ENCODE measurements at places on chromosomes 12 and 14. TPM values are rescaled to one million over a fixed set of nuclear protein-coding genes. Genes with fewer than 3 reads are reported as not detected.
A peak's percentile ranks its signal among the peaks of the same experiment; 100 is the strongest.

- no peak overlapping the region for H3K4me3 ChIP-seq
- no peak overlapping the region for H3K27ac ChIP-seq
- no peaks in the 10 kb centered on the region for H3K36me3 ChIP-seq
- H3K27me3 ChIP-seq = peaks cover 9% of the 10 kb centered on the region
Observed at GRCh38 chr12:94172031-94172430, 23.7 kb downstream of the PLXNC1 start.

DNA sequence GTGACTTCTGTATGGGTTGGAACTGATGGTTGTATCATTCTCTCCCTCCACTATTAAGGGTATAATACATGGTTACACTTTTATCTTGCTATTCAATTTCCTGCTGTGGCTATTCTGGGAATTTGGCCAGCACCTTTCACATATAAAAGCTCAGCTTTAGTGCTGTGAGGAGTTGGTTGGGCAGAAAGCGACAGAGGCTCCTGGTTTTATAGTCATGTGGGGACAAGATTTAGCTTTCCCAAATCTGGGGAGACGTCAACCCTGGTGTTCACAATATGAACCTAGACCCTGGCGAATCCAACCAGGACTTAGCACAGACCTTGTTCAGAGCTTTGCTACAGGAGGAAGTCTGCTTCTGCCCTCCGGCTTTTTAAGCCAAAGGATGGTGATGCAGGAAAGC, 36.5 kb downstream of the FOS start:
- H3K36me3 ChIP-seq = no peaks in the 10 kb centered on the region
- H3K27me3 ChIP-seq = peaks cover 12% of the 10 kb centered on the region
- H3K27ac ChIP-seq = no peak overlapping the region
- H3K4me1 ChIP-seq = peaks cover 3% of the 10 kb centered on the region

RPL36AL gene
- total RNA-seq = 260 TPM

- H3K4me3 ChIP-seq = no peak overlapping the region
- peaks cover 31% of the 10 kb centered on the region for H3K4me1 ChIP-seq
- DNase-seq = peak; percentile 39
- no peaks in the 10 kb centered on the region for H3K36me3 ChIP-seq
- no peaks in the 10 kb centered on the region for H3K27me3 ChIP-seq
Observed at GRCh38 chr12:42486407-42486806, 103.1 kb downstream of the PRICKLE1 start.

GALNT9 gene
- not detected for total RNA-seq

- peaks cover 8% of the 10 kb centered on the region for H3K4me1 ChIP-seq
- no peaks in the 10 kb centered on the region for H3K36me3 ChIP-seq
- H3K27ac ChIP-seq = no peak overlapping the region
- H3K4me3 ChIP-seq = no peak overlapping the region
- H3K27me3 ChIP-seq = no peaks in the 10 kb centered on the region
- DNase-seq = no peak
Observed at GRCh38 chr14:71690478-71690877, 241.8 kb upstream of the RGS6 start.

- H3K4me3 ChIP-seq = no peak overlapping the region
- no peaks in the 10 kb centered on the region for H3K36me3 ChIP-seq
- peak; percentile 70 for DNase-seq
Observed at GRCh38 chr12:47837190-47838171, 17.8 kb upstream of the HDAC7 start.

DNA sequence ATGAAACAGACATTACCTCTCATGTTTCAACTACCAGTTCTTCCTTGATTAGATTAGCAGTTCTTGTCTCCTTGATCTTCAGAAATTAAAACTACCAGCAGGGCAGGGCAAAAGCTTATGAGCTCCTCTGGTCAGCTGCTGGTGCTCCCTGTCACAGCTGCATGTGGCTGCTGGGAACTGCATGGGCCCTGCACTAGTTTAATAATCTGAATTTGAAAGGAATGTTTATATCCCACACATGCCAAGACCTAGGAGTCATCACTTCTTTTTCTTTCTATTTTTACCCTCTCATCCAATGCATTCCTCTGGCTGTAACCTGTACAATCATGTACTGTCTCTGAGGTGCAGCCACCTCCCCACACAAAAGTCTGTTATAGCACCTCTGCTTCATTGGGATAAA, 73.9 kb downstream of the ARMH4 start:
- H3K4me3 ChIP-seq = no peak overlapping the region
- H3K27me3 ChIP-seq = peaks cover 8% of the 10 kb centered on the region
- no peak overlapping the region for H3K27ac ChIP-seq
- DNase-seq = no peak
- H3K36me3 ChIP-seq = no peaks in the 10 kb centered on the region
- peaks cover 12% of the 10 kb centered on the region for H3K4me1 ChIP-seq

- H3K4me1 ChIP-seq = no peaks in the 10 kb centered on the region
- H3K36me3 ChIP-seq = no peaks in the 10 kb centered on the region
- H3K27ac ChIP-seq = no peak overlapping the region
- no peaks in the 10 kb centered on the region for H3K27me3 ChIP-seq
Observed at GRCh38 chr12:103401421-103401820, 94.3 kb downstream of the C12orf42 start.

GRCh38 chr12:31737345-31737744, 8.5 kb upstream of the AMN1 start:
- no peaks in the 10 kb centered on the region for H3K27me3 ChIP-seq
- peaks cover 14% of the 10 kb centered on the region for H3K4me1 ChIP-seq

GRCh38 chr12:17992002-17992656, 97.9 kb downstream of the RERGL start:
- no peak overlapping the region for H3K4me3 ChIP-seq
- no peaks in the 10 kb centered on the region for H3K36me3 ChIP-seq
- no peak overlapping the region for H3K27ac ChIP-seq
- no peaks in the 10 kb centered on the region for H3K4me1 ChIP-seq

GRCh38 chr14:26204728-26205479, 392.9 kb downstream of the NOVA1 start:
- H3K4me1 ChIP-seq = peaks cover 5% of the 10 kb centered on the region
- no peaks in the 10 kb centered on the region for H3K36me3 ChIP-seq
- H3K27me3 ChIP-seq = no peaks in the 10 kb centered on the region
- DNase-seq = peak; percentile 49
- H3K4me3 ChIP-seq = peak overlapping the region; percentile 71

DNA sequence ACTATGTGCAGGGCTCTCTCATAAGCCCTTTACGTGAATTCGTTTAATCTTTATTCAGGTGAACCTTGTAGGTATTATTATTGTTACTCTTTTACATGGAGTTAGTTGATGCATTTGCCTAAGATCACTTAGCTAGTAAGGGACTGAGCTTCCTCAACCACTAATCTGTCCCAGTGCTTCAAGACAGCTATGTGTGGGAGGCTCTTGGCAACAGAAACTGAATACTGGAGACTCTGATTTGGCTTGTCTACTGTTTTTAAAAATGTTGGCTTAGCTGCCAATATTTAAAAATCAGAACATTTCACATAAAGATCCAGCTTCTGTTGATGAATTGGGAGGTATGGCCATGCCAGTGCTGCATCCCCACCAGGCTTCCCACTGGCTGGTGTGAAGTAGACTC, 6.8 kb downstream of the KNTC1 start:
- no peak overlapping the region for H3K27ac ChIP-seq
- no peak overlapping the region for H3K4me3 ChIP-seq
- no peaks in the 10 kb centered on the region for H3K27me3 ChIP-seq
- DNase-seq = no peak

PRB2 gene
- not detected for total RNA-seq

NXPH4 gene
- total RNA-seq = not detected

GRCh38 chr14:22630486-22630885, 13.7 kb downstream of the OR6J1 start:
- H3K27ac ChIP-seq = no peak overlapping the region
- no peaks in the 10 kb centered on the region for H3K36me3 ChIP-seq
- no peak for DNase-seq
- H3K27me3 ChIP-seq = peaks cover 3% of the 10 kb centered on the region

- H3K36me3 ChIP-seq = no peaks in the 10 kb centered on the region
- H3K27ac ChIP-seq = no peak overlapping the region
- no peaks in the 10 kb centered on the region for H3K4me1 ChIP-seq
- no peaks in the 10 kb centered on the region for H3K27me3 ChIP-seq
- H3K4me3 ChIP-seq = no peak overlapping the region
Observed at GRCh38 chr12:71071536-71072097, 86.2 kb downstream of the TSPAN8 start.

SLC25A47 gene
- total RNA-seq = not detected

- peaks cover 14% of the 10 kb centered on the region for H3K27me3 ChIP-seq
- no peaks in the 10 kb centered on the region for H3K36me3 ChIP-seq
- no peaks in the 10 kb centered on the region for H3K4me1 ChIP-seq
- no peak overlapping the region for H3K27ac ChIP-seq
Observed at GRCh38 chr14:53432378-53432802, 279.3 kb upstream of the DDHD1 start.

- H3K4me1 ChIP-seq = peaks cover 9% of the 10 kb centered on the region
- no peaks in the 10 kb centered on the region for H3K27me3 ChIP-seq
- no peak for DNase-seq
- no peak overlapping the region for H3K27ac ChIP-seq
Observed at GRCh38 chr14:88547386-88547780, 7.4 kb downstream of the PTPN21 start.

DNA sequence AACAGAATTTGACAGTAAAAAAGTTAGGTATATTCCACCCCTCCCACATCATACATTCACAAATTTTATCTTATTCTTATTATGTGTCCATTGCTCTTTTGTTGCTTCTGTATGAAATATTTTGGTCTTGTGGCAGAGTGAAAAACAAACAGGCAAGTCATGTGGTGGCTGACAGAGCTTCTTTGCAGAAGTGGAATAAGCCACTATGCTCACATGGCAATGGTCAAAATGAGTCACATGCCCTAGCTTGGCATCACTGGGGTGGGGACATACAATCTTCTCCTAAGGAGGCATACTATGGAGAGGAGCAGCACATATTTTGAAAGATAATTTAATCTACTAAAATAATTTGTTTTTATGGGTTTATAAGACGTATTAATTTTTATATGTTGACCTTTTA, 27.7 kb upstream of the CMA1 start:
- H3K27ac ChIP-seq = no peak overlapping the region
- H3K27me3 ChIP-seq = no peaks in the 10 kb centered on the region
- no peak for DNase-seq
- no peaks in the 10 kb centered on the region for H3K36me3 ChIP-seq
- H3K4me1 ChIP-seq = no peaks in the 10 kb centered on the region

DNA sequence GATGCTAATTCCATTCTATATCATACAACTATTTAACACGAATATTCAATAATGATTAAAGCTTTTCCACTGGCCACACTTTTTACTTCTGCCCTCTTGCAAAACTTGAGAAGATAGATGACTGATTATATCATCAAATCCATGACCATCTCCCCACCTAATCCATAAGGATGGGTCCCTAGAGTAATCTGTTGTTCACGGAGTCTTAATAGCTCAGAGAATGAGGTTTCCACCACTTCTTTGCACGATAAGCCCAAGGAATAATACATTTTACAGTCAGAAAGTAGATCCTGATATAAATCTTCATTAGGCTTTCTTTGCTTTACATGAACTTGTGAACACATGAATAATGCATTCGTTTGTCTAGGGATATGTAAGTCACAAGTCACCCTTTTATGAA, 527.2 kb downstream of the GALC start:
- H3K27ac ChIP-seq = no peak overlapping the region
- DNase-seq = no peak
- H3K4me3 ChIP-seq = no peak overlapping the region
- H3K4me1 ChIP-seq = no peaks in the 10 kb centered on the region

- no peak overlapping the region for H3K4me3 ChIP-seq
- H3K27ac ChIP-seq = no peak overlapping the region
- DNase-seq = no peak
- H3K36me3 ChIP-seq = peaks cover 11% of the 10 kb centered on the region
- H3K4me1 ChIP-seq = peaks cover 6% of the 10 kb centered on the region
- no peaks in the 10 kb centered on the region for H3K27me3 ChIP-seq
Observed at GRCh38 chr12:65903691-65904383, 79.6 kb downstream of the HMGA2 start.

GRCh38 chr12:116492703-116493324, 66.4 kb upstream of the MAP1LC3B2 start:
- no peaks in the 10 kb centered on the region for H3K27me3 ChIP-seq
- no peaks in the 10 kb centered on the region for H3K4me1 ChIP-seq
- DNase-seq = no peak
- no peak overlapping the region for H3K27ac ChIP-seq

MIP gene
- not detected for total RNA-seq

- H3K36me3 ChIP-seq = no peaks in the 10 kb centered on the region
- no peaks in the 10 kb centered on the region for H3K27me3 ChIP-seq
- DNase-seq = no peak
- no peak overlapping the region for H3K27ac ChIP-seq
- no peak overlapping the region for H3K4me3 ChIP-seq
- no peaks in the 10 kb centered on the region for H3K4me1 ChIP-seq
Observed at GRCh38 chr12:39572551-39572950, 47.1 kb downstream of the ABCD2 start.

KRT75 gene
- total RNA-seq = not detected

- H3K4me3 ChIP-seq = no peak overlapping the region
- no peaks in the 10 kb centered on the region for H3K27me3 ChIP-seq
- H3K36me3 ChIP-seq = no peaks in the 10 kb centered on the region
Observed at GRCh38 chr14:89128311-89129026, 288.6 kb downstream of the FOXN3 start.

RNASE3 gene
- not detected for total RNA-seq

RHEBL1 gene
- total RNA-seq = 2.6 TPM

DNA sequence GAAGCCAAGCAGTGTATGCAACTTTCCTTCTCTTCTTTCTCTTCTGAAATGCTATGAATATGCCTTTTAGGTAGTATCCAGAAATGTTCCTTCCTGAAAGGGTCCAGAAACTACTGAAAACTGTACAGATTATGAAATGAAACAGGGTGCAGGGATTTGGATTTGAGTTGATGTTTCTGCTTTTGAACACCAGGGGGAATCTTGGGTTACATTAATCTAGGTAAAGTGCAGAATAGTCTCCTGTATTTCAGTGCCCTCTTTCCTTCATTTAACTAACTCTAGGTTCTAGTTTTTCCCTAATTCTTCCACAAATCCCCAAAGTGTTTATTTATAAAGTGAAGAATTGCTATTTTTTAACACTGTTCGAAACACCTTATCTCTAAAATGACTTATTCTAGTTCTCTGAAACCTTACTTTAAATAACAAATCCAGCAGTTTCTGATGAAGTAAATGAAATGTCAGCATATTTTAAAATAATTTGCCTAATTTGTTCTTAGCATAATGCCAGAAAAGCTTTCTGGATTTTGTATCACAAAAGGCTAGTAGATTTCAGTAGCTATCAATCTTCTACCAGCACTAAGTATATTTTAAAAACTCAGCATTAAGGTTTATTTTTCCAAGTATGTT, 111.9 kb downstream of the LRRK2 start:
- peak; percentile 28 for DNase-seq
- no peak overlapping the region for H3K27ac ChIP-seq
- H3K36me3 ChIP-seq = no peaks in the 10 kb centered on the region
- H3K4me3 ChIP-seq = no peak overlapping the region
- H3K4me1 ChIP-seq = no peaks in the 10 kb centered on the region
- no peaks in the 10 kb centered on the region for H3K27me3 ChIP-seq

Measured in endothelial cell of umbilical vein (primary cell).